ENCODE measurements at places on chromosomes 16 and 17.

DNA sequence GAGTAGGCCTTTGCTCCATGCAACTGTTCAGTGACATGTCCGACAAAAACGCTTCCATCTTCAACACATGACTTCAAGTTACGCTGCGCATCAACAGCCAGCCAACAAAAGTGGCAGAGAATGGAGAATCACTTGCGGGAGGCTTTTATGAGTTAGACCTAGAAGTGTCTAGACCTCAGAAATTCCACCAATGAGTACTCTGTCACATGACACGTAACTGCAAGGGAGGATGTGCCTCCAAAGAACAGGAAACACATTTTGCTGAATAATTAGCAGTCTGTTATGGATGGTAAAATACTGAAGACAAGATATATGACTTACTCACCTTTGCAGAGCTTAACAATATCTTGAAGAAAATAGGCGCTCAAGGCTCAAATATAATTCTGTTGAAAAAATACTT is 62.1 kb downstream of the MYO1D start:
- no peak for DNase-seq

GRCh38 chr16:27973678-27974077 is 89.8 kb downstream of the GSG1L start:
- no peak for DNase-seq

DNA sequence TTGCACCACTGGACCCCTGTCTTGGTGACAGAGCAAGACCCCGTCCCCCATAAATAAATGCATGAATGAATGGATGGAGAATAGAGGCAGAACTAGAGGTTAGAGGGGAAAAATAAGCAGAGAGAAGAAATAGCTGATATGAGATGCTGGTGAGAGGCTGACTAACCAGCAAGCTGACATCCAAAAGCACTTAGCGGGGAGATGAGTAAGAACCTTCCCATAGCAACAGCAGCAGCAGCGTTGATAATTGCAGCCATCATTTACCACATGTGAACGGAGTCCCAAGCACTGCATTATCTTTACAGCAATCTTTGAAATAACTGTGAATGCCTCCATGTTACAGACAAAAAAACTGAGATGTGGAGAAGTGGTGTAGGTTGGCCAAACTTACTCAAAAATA is 777.3 kb upstream of the EEF2KMT start:
- no peak for DNase-seq

GRCh38 chr17:17999364-18000029 is 26.8 kb downstream of the DRC3 start:
- DNase-seq = no peak

- DNase-seq = no peak
Measured at GRCh38 chr17:1267471-1267943, 2.7 kb upstream of the BHLHA9 start.

- no peak for DNase-seq
Measured at GRCh38 chr17:57341611-57342540, 85.6 kb downstream of the MSI2 start.

DNA sequence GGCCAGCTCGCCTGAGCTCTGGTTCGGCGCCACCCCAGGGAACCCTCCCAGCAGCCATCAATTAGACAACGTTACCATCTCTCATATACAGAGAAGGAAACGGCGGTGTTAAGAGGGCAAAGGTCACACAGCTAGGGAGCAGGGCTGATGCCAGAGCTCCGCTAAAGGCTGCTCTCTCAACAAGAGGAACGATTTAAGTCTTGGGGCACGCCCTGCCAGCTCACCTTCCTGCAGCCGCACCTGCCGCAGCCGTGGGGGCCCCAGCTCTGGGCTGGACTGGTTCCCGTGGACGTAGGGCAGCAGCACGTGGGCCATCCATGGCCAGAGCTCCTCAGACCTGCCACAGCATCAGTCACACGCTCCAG is 43.5 kb downstream of the PKD1 start:
- DNase-seq = no peak

- DNase-seq = no peak
Measured at GRCh38 chr17:64315032-64315490, 52.0 kb upstream of the TEX2 start.

GRCh38 chr16:58024486-58025350 is 836 bp upstream of the MMP15 start:
- DNase-seq = no peak

DNA sequence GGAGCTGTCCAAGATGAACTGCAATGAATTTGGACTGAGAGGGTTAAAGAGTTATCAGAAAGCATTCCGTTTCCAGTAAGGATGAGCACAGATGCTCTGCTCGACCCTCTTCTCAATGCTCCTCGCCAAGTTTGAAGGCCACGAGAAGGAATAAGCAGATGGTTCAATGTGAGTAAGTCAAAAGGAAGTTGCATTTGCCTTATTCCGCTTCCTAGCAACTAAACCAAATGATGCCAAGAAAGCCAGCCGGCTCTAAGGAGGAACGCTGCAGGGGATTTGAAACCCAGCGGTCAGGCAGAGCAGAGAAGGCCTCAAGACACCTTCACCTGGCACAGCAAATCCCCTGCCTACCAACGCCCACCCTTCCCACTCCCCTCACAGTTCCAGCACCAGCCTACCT is 52.1 kb upstream of the CNEP1R1 start:
- no peak for DNase-seq

DNA sequence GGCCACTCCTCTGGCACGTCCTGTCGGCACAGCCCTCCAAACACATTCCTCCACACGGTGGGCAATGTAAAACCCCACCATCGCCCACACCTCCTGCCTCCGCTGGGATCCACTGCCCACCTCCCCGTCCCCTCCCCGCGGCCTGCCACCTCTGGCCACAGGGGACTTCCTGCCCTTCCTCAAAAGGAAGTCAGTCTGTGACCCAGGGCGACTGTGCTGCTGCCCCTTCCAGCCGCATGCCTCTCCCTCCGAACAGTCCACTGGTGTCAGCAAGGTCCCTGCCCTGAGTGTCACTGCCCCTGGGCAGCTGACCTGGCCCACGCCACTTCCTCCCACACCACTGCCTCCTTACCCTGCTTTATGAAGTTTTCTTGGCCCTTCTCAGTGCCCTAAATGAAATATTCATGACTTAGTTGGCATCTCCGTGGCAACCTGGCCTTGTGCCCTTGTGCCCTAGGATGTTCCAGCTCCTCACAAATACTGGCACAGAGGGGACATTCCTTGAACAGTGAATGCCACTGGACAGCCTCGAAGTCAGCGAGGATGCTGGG is 2.0 kb downstream of the PLD6 start:
- peak; percentile 35 for DNase-seq

DNA sequence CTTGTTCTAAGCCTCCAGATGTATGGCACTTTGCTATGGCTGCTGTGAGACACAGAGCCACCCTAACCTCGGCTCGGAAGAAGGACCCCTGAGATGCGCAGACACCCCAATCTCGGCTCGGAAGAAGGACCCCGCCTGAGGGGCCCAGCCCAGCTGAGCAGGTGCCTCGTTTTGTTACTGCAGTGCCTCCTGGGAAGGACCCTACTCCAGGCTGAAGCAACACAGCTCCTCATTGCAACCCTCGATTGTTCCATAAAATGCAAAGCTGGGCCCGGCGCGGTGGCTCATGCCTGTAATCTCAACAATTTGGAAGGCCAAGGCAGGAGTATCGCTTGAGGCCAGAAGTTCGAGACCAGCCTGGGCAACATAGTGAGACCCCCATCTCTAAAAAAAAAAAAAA is 61.3 kb downstream of the C16orf95 start:
- no peak for DNase-seq

- DNase-seq = no peak
Measured at GRCh38 chr16:50681021-50681885, at the start of gene SNX20. Gene SNX20 (minus strand): TSS chr16:50681312. CDS start chr16:50677526, 3,786 bp downstream.

DNA sequence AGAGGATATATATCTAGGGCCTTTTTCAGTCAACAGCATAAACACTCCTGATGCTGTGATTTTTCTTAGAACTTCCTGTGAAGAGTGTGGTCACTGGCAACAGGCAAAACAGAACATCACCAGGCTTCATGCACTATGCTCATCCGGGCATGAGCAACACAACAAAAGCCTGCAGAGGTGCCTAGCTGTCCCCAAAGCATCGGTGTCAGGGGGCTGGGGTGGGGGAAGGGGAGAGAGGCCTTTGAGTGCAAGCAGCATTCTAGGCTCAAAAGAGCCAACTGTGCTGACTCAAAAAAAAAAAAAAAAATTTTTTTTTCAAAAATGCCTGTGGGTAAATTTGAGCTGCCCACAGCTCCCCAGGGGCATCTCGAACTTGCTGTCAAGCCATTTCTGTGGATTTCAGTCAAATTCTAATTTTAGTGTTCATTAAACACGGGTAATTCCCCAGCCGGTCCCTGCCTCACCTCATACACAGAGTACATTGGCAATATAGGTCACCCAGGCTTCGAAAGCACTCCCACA is 194.6 kb upstream of the DYNLRB2 start:
- DNase-seq = no peak

DNA sequence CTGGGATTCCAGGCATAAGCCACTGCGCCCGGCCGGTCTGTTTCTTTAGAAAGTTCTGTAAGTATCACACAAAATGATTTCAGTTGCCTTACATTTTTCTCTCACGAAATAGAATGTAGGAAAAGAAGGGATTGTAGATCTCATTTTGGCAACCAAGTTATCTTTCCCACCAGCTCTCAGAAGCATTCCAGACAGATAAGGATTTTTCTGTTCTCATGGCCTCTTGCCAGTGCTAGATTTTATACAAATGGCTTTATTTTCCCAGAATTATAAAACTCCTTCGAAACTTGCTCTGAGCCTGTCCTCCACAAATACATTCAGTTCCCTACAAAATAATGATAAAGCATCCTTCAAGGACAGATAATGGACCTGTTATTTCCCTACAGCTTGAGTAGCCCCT is 46.9 kb downstream of the LCMT1 start:
- DNase-seq = no peak

- DNase-seq = no peak
Measured at GRCh38 chr16:10561425-10561824, 19.0 kb downstream of the EMP2 start.

DNA sequence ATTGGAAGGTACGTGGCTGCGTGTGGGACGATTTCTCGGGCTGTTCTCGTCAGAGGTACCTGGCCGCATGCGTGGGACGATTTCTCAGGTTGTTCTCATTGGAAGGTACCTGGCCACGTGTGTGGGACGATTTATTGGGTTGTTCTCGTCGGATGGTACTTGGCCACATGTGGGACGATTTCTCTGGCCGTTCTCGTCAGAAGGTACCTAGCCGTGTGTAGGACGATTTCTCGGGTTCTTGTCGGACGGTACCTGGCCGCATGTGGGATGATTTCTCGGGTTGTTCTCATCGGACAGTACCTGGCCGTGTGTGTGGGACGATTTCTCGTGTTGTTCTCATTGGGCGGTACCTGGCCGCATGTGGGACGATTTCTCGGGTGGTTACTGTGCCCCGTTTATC is 50.1 kb upstream of the GNG13 start:
- no peak for DNase-seq

GRCh38 chr17:9115214-9116191 is 94.2 kb downstream of the NTN1 start:
- DNase-seq = peak; percentile 24

DNA sequence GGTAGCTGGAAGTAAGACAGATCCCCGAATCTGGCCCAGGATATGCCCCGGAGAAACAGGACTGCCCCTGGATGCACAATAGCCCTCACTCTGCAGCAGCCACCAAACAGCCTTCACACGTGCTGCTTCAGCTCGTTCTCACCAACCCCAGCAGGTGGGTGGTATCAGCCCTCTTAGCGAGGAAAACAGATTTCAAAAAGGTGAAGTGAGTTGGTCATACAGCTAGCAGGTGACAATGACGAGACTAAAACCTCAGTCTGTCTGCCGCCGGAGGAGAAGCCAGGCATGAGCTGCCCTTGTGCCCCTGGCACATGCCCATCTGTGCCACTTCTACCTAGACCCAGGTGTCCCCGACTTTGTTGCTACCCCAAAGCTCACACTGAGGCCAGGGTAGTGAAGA is 92.4 kb downstream of the YPEL2 start:
- DNase-seq = no peak

DNA sequence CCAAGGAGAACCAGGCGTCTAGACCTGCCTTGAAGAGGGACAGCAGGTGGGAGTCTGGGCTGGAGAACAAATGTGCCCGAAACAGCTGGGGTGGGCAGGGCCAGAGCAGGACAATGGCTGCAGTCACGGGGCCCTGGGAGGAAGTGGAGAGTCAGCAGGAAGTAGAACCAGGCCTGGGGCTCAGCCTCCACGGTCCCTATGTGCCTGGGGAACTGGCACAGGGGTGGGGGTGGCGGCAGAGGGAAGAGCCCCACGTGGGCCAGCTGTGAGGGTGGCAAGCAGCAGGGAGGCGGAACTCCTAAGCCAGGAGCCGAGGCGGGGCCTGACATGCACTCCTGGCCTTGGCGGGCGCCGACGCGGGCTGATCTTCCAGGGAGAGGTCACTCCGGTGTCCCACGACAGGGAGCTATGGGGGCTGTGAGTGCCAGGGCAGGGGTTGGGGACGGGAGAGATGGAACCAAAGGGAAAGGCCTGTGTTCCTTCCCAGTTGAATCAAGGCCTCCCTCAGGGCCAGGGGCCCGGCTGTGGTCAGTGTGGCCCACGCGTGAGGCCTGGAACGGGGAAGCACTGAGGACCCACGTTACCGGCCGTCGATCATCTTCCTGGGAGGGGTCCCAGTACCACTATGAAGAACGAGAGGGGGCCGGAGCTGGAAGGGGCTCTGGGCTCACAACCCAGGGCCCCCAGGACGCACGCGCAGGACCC is 42.7 kb downstream of the TIMM22 start:
- no peak for DNase-seq

DNA sequence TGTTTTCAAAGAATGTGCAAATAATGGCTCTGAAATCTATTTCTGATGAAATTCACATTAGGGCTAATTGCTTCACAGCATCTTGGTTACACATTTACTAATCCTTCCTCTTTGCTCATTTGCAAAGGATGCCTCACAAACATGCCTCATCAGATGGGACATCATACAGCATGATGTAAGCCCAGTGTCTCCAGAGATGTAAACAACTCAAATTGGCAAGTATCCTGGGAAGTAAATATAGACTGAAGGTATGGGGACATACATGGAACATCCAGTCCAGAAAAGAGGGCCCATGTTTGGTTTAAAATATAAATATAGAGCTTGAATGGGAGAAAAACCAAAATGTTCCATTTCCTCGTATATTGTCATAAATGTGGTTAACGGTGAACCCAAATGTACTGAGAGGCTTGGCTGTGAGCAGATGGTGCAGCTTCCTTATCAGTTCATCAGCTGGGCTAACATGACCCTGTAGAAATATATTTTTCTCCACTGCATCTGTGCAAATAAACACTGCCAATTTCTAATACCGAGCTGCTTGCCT is 142.9 kb upstream of the NUDT7 start:
- no peak for DNase-seq

Measured in hippocampal formation (tissue), 2 donors.